ENCODE measurements at places on chromosomes 3 and 15.

- no peak for DNase-seq
Observed at GRCh38 chr3:169758359-169758994, 6.4 kb downstream of the TERC start.

GRCh38 chr15:58392141-58392540 lies 39.6 kb upstream of the LIPC start:
- no peak for DNase-seq

DNA sequence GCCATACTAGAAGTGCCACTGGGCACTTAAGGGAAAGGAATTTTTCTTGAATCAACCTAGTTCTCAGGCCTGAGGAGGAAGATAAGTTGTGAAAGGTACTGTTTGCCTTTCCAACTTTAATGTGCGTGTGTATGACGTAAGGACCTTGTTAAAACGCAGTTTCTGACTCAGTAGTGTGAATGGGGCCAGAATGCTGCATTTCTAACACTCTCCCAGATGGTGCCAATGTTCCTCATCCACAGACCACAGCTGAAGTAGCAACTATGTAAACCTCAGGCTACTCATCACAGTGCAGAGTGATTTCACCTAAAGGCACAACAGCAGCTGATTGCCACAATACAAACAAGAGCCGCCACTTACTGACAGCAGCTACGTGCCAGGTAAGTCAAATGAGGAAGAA lies 103.6 kb downstream of the OTOL1 start:
- DNase-seq: no peak

DNA sequence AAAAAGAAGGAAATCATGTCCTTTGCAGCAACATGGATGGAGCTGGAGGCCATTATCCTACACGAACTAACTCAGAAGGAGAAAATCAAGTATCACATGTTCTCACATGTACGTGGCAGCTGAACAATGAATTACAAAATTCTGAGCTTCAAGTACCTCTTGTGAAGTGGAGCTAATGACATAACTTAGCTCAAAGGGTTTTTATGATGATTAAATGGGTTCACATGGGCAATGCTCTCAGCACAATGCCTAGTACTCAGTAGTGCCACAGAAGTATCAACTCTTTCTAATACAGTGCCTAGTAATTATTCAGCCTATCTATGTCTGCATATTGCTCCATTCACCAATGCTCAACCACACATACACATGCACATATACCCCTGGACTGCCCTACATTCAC lies 407.5 kb upstream of the WNT5A start:
- DNase-seq: no peak

DNA sequence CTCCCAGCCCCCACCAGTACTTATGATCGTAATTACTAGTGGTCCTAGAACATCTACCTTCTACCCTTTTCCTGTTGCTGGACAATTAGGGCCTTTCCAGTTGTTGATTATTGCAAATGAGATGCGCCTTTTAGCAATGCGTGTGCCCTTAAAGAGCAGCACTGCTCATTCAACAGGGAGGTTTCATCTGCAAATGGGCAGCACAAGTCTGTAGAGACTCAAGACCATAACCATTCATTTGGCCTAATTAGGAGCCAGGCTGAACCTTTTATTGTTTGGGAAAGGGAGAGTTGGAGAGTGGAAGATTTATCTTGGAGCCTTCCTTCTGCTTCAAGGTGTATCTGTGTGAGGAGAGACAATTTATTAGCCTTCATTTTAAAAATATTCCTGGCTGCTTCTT lies 42.3 kb downstream of the BOC start:
- no peak for DNase-seq

GRCh38 chr3:193599393-193599792 lies 6.4 kb downstream of the OPA1 start:
- DNase-seq: no peak

GRCh38 chr15:57665194-57665593 lies 41.3 kb upstream of the POLR2M start:
- DNase-seq: no peak

DNA sequence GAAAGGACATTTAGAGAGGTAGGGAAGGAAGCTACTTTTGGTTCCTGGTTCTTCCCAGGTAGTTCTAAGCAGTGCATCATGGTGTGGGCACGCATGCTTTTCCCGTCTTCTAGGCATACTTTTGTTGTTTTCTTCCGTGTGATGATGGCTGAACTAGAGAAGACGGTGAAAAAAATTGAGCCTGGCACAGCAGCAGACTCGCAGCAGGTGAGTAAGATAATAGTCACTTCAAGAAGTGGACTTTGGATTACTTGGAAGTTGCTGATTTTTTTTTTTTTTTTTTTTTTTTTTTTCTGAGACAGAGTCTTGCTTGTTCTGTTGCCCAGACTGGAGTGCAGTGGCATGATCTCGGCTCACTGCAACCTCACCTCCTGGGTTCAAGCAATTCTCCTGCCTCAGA lies 17.9 kb downstream of the FANCD2OS start:
- DNase-seq: no peak

DNA sequence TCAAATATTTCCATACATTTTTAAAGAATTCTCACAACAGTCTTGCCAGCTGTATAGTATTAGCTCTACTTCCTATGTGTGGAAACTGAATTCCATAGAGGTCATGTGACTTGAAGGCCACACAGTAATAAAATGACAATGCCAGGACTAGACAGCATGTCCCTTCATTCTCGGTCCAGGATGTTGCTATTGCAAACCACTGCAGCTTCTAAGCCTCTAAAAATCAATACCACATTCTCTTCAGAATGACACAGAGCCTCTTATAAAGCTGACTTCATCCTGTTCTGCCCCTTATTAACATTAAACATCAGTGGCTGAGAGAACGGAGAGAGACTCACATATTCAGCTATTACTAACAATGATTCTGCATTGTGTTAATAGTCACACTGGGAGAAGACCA lies 240.3 kb upstream of the PEX5L start:
- no peak for DNase-seq

- DNase-seq: no peak
Observed at GRCh38 chr15:73981761-73982221, 10.3 kb downstream of the STOML1 start.

DNA sequence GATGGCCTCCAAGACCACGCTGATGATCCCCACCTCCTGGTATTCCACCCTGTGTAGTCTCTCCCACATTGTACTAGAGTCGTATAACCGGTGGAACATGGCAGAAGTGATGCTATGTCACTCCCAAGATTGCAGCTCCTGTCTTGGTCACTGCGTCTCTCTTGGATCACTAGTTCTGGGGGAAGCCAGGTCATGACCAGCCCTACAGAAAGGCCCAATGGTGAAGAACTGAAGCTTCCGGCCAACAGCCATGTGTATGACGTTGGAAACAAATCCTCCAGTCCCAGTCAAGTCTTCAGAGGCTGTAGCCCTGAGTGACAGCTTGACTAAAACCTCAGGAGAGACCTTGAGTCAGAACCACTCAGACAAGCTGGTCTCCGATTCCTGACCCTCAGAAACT lies 61.9 kb upstream of the FNDC3B start:
- DNase-seq: no peak

GRCh38 chr3:28971156-28971555 lies 309.7 kb upstream of the RBMS3 start:
- DNase-seq: no peak

GRCh38 chr3:72613871-72614270 lies 234.4 kb downstream of the SHQ1 start:
- DNase-seq: no peak

- DNase-seq: no peak
Observed at GRCh38 chr15:80699981-80700380, 4.9 kb downstream of the ABHD17C start.

- DNase-seq: no peak
Observed at GRCh38 chr3:48344867-48345507, 11.5 kb upstream of the SPINK8 start.

DNA sequence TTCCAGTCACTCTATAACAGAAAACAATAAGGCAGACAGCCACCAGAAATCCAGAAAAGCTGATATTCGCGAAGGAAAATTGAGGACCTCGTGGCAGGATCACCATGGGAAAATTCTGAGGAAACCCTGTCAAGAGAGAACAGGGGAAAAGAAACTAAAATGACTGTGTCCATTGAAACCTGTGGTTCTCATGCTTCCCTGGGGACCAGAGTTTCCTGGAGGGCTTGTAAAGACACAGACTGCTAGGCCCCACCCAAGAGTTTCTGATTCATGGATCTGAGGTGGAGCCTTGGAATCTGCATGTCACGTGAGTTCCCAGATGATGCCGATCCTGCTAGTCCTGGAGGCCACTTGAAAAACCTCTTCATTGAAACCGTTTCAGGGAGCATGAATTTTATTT lies 420.5 kb downstream of the EPHB1 start:
- DNase-seq: no peak

GRCh38 chr3:174329321-174329720 lies 529.8 kb upstream of the NAALADL2 start:
- DNase-seq: no peak

DNA sequence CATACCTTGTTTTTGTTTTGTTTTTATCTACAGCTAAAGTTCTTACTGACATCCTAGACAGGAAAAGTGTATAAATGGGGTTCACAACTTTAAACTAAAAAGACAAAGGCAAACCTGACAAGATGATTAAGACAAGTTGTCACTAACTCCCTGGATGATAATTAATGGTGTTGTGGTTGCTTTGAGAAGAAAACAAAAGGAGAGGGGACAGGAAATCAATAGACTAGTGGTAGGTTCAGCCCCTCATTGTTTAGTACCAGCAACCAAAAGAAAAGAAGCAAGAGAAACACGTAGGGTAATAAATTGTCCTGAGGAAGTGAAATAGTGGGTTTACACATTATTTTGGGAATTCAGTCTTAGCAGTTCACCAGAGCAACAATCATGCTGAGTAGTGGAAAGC lies 78.8 kb downstream of the BFSP2 start:
- DNase-seq: no peak

GRCh38 chr3:12878141-12878574 lies 36.8 kb upstream of the RPL32 start:
- DNase-seq: no peak

- no peak for DNase-seq
Observed at GRCh38 chr15:32033186-32033890, 3.0 kb downstream of the CHRNA7 start.

- DNase-seq: no peak
Observed at GRCh38 chr3:61794341-61794740, 233.0 kb downstream of the PTPRG start.

DNA sequence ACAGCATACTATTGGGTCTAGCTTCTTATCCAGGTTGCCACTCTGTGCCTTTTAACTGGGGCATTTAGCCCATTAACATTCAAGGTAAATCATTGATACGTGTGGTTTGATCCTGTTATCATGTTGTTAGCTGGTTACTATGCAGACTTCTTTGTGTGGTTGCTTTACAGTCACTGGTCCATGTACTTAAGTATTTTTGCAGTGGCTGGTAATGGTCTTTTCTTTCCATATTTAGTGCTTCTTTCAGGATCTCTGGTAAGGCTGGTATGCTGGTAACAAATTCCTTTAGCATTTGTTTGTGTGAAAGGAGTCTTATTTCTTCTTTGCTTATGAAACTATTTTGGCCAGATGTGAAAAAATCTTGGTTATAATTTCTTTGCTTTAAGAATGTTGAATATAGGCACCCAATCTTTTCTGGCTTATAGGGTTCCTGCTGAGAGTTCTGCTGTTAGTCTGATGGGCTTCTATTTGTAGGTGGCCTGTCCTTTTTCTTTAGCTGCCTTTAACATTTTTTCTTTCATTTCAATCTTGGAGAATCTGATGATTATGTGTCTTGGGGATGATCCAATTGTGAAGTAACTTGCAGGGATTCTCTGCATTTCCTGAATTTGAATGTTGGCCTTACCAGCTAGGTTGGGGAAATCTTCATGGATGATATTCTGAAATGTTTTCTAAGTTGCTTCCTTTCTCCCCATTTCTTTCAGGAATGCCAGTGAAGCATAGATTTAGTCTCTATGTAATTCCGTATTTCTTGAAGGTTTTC lies 39.3 kb downstream of the CCR1 start:
- DNase-seq: no peak

GRCh38 chr3:156307704-156308103 lies 187.3 kb downstream of the KCNAB1 start:
- no peak for DNase-seq

DNA sequence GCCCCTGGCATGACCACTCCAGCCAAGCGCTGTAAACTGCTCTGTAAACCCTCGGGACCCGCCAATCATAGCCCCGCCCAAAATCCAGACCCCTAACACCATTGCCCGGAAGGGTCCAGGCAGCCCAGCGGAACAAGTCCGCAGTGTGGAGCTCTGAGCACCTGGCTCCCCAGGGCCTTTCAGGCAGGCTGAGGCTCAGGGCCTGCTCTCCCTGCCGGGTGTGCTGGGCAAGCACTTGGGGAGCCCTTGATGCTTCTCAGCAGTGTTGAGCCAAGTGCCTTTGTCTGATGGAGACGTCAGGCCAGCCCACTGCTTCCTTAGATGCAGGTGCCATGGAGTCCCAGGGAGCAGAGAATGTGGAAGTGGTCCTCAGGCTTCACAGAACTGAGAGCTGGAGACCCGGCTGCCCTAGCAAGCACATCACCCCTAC lies 106.2 kb downstream of the TLE3 start:
- DNase-seq: no peak

- no peak for DNase-seq
Observed at GRCh38 chr3:188301147-188301546, 147.2 kb downstream of the LPP start.

- DNase-seq: no peak
Observed at GRCh38 chr3:183728204-183728603, 30.6 kb downstream of the YEATS2 start.

DNA sequence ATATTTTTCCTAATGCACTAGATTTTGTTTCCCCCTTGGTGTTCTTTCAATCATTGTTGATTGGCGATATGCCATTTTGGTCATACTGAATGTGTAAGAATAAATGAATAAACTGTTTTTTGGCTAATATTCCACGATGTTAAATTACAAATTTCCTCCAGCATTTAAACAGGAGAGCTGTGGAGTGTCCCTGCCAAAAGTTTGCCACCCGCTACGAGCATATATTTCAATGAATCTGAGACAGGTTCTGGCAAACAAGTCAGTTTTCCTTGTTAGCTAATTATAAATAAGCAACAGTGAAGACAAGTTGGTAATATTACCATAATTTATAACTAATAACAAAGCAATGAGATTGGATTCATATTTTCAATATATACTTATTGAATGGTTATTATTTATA lies 777.6 kb downstream of the ROBO1 start:
- DNase-seq: no peak

DNA sequence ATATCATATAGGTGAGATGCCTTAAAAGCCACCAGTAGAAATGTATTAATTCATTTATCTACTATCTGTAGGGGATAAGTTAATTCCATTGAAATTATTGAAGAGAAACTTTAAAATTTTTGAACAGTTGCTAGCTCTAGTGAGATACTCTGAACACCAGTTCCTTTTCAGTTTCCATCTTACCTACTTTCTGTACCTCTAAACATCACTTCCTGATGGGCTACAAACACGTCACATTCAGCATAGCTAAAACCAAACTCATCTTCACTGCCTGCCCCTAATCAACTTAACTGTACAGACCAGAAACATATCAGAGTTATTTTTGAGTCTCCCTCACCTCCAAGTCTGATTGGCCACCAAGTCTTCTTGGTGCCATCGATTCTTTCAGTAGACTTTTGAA lies 88.9 kb downstream of the FEZF2 start:
- peak; percentile 6 for DNase-seq
